Lung (tissue), 17 donors: ENCODE measurements at places on chromosomes 2 and 18.
A peak's percentile ranks its signal among the peaks of the same experiment; 100 is the strongest.

GRCh38 chr18:48037481-48038271 lies 107.2 kb upstream of the SMAD2 start:
- no peak for DNase-seq

DNA sequence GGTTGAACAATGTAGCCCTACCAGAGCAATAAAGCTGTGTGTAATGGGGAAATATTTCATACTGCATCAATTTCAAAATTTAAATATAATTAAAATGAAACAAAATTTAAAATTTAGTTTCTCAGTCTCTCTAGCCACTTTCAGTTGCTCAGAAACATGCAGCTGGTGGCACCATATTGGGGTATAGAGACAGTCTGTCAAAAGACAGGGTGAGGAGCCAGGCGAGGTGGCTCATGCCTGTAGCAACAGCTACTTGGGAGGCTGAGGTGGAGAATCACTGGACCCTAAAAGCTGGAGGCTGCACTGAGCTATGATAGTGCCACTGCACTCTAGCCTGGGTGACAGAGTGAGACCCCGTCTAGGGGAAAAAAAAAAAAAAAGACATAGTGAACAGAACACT lies 20.1 kb downstream of the ANXA4 start:
- no peak for DNase-seq

- DNase-seq: no peak
These were observed 19.3 kb upstream of the CSRNP3 start for GRCh38 chr2:165450156-165450555.

GRCh38 chr2:53177327-53177726 lies 590.3 kb upstream of the CHAC2 start:
- peak; percentile 43 for DNase-seq

DNA sequence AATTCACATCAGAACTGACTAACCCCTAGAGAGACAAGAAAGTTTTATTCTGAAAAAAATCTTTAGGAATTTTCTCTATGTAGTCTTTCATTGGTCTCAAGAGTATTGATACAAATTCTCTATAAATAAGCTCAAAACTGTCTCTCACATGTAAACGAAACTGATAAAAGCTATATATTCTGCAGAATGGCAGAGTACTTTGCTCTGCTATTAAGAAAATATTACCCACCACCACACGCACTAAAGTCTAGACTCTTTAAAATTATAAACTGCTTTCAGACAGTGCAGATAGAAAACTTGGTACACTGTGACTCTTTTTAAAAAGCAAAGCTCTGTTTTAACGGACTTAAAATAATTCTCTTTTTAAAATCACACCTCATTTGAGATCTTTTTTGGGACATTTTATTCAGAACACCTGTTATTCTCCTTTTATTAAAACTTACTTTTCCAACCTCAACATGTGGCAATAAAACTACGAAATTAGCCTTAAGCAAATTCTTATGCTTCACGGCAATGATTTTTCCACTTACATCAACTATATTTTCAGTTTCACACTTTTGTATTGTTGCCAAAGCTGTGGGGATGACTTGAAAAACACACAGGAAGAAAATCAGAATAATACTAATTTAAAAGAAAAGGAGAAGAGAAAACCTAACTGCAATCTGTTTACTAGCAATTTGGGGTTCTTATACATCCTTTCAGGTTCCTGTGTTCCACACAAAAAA lies 58.0 kb downstream of the CCDC88A start:
- no peak for DNase-seq

GRCh38 chr2:16635791-16636699 lies 29.6 kb downstream of the CYRIA start:
- DNase-seq: no peak

DNA sequence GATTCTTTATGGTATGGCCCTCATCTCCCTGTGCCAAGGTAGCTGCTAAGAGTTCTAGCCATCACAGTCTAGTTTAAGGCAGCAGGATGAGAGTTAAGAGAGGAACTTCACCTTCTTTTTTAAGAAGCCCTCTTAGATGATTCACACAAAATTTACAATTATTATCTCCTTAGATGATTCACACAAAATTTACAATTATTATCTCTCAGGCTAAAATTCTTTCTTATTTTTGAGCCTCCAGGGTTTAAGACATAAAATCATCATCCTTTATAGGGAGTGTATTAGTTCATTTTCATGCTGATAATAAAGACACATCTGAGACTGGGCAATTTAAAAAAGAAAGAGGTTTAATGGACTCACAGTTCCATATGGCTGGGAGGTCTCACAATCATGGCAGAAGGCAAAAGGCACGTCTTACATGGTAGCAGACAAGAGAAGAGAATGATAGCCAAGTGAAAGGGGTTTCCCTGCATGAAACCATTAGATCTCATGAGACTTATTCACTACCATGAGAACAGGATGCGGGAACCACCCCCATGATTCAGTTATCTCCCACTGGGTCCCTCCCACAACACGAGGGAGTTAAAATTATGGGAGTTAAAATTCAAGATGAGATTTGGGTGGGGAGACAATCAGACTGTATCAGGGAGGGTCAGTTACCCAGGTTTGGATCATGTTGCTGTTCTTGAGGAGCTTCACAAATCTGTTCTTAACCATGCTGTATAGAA lies 133.0 kb upstream of the MYO3B start:
- DNase-seq: no peak

- DNase-seq: peak; percentile 42
These were observed 1.2 kb downstream of the CABLES1 start for GRCh38 chr18:23136326-23137096.

DNA sequence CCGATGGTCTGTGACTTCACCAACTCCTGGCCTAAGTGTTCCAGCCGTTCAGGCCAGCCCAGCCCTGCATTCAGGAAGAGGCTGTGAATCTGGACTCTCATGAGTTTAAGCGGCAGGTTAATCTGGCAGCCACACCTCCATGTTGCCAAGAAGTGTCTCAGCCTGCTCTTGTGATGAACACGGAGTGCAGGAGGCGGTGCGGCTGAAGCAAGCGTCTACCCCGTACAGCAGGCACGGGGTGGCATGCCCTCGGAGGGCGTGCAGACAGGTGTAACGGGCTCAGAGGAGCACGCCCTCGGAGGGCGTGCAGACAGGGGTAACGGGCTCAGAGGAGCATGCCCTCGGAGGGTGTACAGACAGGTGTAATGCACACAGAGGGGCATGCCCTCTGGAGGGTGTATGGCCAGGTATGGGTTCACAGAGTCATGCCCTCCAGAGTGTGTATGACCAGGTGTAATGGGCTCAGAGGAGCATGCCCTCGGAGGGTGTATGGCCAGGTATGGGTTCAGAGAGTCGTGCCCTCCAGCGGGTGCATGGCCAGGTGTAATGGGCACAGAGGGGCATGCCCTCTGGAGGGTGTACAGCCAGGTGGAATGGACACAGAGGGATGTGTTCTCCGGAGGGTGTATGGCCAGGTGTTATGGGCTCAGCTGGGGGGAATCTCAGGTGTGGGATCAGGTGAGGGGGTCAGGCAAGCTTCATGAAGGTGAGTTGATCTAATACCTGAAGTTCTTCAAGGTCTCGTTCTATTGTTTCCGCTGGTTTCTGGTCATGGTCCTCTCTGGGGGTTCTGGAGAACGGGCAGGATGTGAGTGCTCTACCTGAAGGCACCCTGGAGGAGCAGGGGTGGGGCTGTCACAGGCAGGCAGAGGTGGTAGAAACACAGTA lies 22.6 kb downstream of the CROCC2 start:
- peak; percentile 10 for DNase-seq

- no peak for DNase-seq
These were observed 86.6 kb upstream of the CAVIN2 start for GRCh38 chr2:191933307-191934105.

- DNase-seq: no peak
These were observed 110.9 kb downstream of the MTCL1 start for GRCh38 chr18:8816220-8816619.

DNA sequence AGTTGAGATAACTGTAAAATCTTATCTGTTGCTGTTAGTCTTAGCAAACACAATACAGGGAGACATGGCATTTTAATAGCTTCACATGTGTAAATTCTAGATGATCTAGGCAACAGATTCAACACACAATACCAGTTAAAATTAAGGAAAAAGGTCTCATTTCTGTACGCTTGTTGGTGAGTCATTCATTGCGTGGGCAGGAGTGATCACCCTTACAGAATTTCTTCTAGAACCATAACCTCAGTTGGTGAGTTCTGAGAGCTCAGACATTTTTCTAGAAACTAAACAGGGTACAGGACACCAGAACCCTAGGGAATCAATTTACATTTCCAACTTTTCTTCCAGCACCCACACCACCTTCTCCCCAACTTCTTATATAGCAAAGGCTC lies 81.9 kb downstream of the SLC8A1 start:
- DNase-seq: no peak

DNA sequence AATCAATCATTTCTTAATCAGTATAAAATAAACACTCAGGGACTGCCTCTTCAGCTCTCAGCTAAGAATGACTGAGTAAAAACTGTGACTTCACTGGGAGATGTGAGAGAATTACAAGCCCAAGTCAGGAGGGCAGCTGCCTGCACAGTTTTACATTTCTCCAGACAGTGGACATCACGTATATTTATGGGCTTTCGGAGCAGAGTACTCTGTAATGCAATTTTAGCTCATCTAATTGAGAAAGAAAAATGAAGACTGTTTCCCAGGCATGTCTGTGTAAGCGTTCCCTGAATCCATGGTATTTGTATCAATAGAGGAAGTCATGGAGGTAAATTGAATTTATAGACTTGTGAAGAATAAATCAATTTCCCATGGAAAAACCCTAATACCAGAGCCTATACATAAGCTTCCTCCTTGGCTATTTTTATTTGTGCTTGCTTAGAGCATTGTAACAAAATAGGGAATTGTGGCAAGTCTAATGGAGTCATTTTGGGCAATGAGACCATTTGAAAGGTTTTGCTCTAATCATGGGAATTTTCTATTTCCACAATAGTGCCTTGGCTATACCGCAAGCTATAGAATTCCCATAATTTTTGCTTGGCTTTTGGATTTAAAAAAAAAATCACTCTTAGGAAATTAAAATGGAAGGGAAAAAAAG lies 87.2 kb downstream of the SLC5A7 start:
- no peak for DNase-seq

- no peak for DNase-seq
These were observed 81.4 kb upstream of the GATA6 start for GRCh38 chr18:22088029-22088428.

GRCh38 chr2:168639441-168639898 lies 163.0 kb upstream of the NOSTRIN start:
- DNase-seq: peak; percentile 89

DNA sequence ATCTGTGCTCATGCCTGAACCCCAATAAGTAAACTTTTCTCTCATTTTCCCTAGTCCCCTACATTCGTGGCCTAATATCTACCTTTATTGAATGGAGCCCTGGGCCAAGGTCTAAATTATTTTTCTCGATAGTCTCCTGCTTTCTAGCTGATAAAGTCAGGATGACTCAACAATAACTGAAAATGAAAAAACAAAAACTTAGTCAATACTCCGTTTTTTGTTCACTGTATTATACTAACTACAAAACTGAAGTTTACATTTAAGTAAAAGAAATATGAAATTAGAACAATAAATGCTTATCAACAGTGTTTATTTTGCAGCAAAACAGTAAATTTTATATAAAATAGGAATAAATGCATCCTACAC lies 32.2 kb downstream of the AOX1 start:
- no peak for DNase-seq

GRCh38 chr2:47375307-47375706 lies 27.6 kb upstream of the MSH2 start:
- no peak for DNase-seq

DNA sequence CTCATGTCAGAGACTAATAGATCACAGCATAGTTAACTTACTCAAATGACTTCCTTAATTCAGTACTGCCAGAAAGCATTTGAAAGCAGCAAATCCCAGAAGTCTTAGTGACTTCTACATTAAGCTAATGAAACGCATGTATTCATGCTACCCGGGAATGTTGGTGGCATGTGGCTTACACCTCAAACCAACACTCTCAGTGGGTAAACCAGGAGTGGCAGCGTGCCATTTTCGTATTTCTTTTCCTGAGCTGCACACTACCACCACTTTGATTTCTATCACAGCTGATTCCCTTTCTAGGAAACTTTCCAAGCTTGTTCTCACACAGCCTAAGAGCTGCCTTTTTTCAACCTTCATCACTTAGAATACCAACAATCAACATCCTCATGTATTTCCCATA lies 646.6 kb downstream of the NRXN1 start:
- DNase-seq: no peak

DNA sequence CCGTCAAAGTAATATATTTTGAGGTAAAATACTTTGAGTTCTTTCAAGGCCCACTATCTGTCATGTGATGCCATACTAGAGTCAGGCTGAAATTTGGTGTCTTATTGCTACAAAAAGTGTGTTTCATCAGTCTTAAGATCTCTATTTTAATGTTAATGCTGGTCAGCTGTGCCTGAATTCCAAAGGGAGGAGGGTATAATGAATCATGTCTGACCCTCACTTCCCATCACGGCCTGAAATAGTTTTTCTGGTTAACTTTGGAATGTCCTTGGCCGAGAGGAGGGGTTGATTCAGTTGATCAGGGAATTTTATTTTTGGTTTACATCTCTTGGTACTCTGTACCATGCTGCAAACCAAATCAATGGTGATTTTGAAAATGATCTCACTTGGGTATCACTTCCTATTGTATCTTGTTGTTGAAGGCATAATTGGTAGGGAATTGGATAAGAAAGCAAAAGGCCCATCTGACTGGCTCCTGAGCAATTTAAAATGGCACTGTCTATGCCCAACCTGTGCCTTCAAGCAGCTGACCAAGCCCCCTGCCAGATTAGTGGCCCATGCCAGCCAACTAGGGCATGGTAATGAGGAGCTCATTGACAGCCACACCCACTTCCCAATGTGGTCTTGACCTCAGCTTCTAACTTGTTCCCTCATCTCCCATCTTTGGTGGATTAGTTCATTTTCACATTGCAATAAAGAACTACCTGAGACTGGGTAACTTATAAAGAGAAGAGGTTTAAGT lies 6.1 kb upstream of the SLC35F5 start:
- DNase-seq: no peak

DNA sequence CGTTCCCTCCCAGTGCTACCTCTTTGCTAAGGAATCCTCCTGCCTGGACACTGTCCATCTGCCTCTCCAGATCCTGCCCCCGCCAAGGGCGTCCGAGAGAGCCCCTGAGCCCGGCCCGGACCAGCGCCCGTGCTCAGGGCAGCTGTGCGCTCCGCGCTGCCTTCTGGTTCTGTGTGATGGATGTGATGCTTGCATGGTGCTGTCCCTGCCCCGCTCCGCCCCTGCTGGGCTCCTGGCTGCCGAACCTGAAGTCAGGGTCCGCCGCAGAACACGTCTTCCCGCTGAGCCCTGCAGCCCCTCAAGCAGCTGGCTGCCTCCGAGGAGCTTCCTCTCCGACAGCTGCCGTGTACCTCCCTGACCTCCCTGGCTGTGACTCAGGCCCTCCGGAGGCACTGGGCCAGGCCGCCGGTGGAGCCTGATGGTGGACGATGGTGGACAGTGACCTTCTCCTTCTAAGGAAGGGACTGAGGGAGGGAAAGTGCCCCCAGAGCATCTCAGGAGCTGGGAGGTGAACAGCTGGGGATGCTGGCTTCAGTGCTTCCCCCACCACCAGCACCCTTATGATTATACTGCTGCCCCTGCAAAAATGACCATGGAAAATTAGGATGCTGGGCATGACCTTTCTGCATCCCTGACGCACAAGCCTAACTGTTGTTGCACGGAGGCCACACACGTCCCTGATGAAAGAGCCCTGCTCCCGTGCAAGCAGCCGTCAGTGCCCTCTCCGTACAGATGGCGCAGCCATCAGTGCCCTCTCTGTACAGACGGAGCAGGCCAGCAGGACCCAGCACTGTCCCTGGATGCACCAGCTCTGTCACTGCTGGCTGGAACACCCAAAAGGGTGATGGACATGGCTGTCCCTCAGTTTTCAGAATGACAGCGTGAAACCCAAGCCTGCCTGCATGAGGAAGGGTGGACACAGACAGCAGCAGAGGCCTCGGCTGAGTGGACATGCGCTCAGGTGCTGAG lies 99.3 kb downstream of the TPO start:
- no peak for DNase-seq

- DNase-seq: no peak
These were observed 313.2 kb downstream of the RND3 start for GRCh38 chr2:150174056-150174805.
